SW 1271 (cell line): ENCODE measurements at places on chromosomes 5 and 9.
A peak's percentile ranks its signal among the peaks of the same experiment; 100 is the strongest.

- DNase-seq, result no peak
These were observed 21.2 kb downstream of the HSPB3 start for GRCh38 chr5:54476682-54477081.

GRCh38 chr9:109452761-109453160, 45.3 kb downstream of the PTPN3 start:
- DNase-seq, result peak; percentile 56

GRCh38 chr5:118115791-118116190, 872.6 kb downstream of the DTWD2 start:
- no peak for DNase-seq

GRCh38 chr5:1056611-1057484, 48.2 kb downstream of the NKD2 start:
- DNase-seq, result no peak

GRCh38 chr9:72875221-72875620, 77.6 kb downstream of the ALDH1A1 start:
- no peak for DNase-seq
